Hair follicular keratinocyte (primary cell): ENCODE measurements at places on chromosomes 1 and 21. TPM values are rescaled to one million over a fixed set of nuclear protein-coding genes. Genes with fewer than 3 reads are reported as not detected.

Gene VANGL2
- total RNA-seq: 3.1 and 7.6 TPM in 2 replicates

Gene FNDC5
- total RNA-seq: not detected in 2 replicates

Gene AMY1B
- not detected in 2 replicates for total RNA-seq

Gene KIF14
- 6.1 and 17.7 TPM in 2 replicates for total RNA-seq

Gene BEND5
- not detected in 2 replicates for total RNA-seq

Gene RNF19B
- 30.1 and 45.8 TPM in 2 replicates for total RNA-seq

Gene CD53
- not detected in 2 replicates for total RNA-seq

Gene OR2T11
- not detected in 2 replicates for total RNA-seq

Gene CELA2A
- total RNA-seq: not detected in 2 replicates

Gene LAD1
- 140 and 142 TPM in 2 replicates for total RNA-seq

Gene PDZK1IP1
- total RNA-seq: 3.5 and 6.2 TPM in 2 replicates

Gene ANGPTL7
- total RNA-seq: 0.08 TPM in 1 of 2 replicates, not detected in the other

Gene CFHR4
- not detected in 2 replicates for total RNA-seq

Gene EXTL2
- total RNA-seq: 7.3 and 9.5 TPM in 2 replicates

Gene SEMA6C
- total RNA-seq: 0.47 and 0.84 TPM in 2 replicates

Gene FLG2
- not detected in 2 replicates for total RNA-seq
